ENCODE measurements at places on chromosomes 4 and X. TPM values are rescaled to one million over a fixed set of nuclear protein-coding genes. Genes with fewer than 3 reads are reported as not detected.
A peak's percentile ranks its signal among the peaks of the same experiment; 100 is the strongest.

The CSAG3 gene
- polyA plus RNA-seq: not detected

DNA sequence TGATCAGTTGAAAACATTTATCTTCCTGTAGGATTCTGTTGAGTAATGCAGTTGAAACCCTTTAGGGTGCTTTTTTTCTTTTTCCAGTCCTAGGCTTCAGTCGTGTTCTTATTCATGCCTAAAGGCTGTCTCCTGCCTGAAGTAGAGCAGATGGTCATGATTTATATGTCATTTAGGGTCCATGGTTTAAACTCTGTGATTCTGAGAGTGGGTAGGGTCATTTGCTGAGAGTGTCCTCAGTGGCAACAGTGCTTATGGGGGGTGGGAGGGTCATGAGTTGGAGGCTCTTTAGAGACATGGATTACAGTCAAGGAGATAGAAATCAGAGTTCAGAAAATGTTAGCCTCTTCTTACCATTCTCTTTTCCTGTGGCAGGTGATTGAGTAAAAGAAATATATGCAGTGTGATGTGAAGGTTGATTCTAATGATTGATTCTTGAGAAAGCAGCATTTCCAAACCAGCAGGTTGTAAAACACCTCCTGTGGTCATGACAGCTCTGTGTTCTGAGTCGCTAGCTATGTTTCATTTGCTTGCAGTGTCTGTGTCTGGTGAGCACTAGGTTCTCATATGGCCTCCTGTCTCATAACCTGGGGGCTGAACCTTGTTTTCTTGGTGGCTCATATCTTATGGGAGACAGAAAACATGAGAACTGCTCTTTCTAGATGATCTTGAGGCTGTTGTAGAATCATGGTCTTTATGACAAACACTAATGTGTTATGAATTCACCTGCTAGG, 60.4 kb downstream of the JADE1 start:
- no peak overlapping the region for H3K27ac ChIP-seq
- H3K4me3 ChIP-seq: no peak overlapping the region
- H3K4me1 ChIP-seq: peaks cover 12% of the 10 kb centered on the region
- H3K36me3 ChIP-seq: peaks cover 23% of the 10 kb centered on the region
- no peaks in the 10 kb centered on the region for H3K27me3 ChIP-seq

The PRR32 gene
- not detected for polyA plus RNA-seq

DNA sequence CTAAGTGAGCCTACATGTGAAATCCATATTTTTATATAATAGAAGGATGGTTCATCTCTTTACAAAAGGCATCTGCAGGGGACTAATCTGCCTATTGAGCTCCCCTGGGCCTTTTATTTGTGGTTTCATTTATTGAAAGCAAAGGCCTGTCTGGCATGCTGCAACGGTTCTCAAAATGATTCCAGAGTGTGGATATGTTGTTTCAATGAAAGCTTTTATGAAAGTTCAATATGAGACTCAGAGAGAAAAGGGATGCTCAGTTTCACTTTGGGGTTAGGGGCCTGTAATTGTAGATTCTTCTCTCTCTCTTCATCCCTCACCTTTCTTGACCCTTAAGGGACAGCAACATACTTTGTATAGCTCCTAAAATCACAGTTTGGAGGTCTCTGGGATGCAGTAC, 204.2 kb upstream of the CASK start:
- DNase-seq: no peak
- H3K36me3 ChIP-seq: no peaks in the 10 kb centered on the region
- peaks cover 2% of the 10 kb centered on the region for H3K27me3 ChIP-seq
- no peak overlapping the region for H3K4me3 ChIP-seq
- no peaks in the 10 kb centered on the region for H3K4me1 ChIP-seq
- H3K27ac ChIP-seq: no peak overlapping the region

DNA sequence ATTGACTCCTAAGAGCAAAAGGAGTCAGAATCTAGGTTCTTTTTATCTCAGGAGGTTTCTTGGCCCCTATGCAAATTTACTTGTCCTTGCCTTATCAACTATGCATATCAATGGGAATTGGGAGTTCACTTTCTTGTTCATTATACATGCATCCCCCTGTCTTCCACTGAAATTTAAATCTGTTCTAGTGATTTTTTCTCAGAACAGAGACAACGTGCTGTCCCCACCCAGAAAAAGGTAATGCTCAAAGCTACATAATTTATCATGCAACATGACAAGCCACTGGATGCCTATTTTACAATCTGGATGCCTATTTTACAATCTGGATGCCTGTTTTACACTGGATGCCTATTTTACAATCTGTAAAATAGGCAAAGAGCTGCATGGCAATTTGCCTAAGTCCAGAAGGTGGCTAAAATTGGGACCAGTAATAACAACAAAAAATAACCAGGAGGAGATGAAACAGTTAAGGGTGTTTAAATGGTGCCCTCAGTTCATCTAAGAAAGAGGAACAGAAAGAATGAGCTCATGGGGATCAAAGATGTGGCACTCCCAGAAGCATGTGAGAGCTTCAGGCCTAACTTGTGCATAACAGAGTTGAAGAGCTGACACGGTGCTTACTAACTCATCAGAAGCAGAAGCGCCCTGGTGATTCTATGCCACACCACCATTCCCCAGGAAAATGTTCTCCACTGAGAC, 537.8 kb upstream of the BOD1L1 start:
- H3K27ac ChIP-seq: no peak overlapping the region
- no peak overlapping the region for H3K4me3 ChIP-seq
- H3K27me3 ChIP-seq: no peaks in the 10 kb centered on the region

GRCh38 chr4:111535792-111536191, 609.5 kb upstream of the FAM241A start:
- no peaks in the 10 kb centered on the region for H3K36me3 ChIP-seq
- no peak for DNase-seq
- peaks cover 5% of the 10 kb centered on the region for H3K4me1 ChIP-seq
- H3K27ac ChIP-seq: no peak overlapping the region
- H3K4me3 ChIP-seq: no peak overlapping the region
- no peaks in the 10 kb centered on the region for H3K27me3 ChIP-seq

- no peaks in the 10 kb centered on the region for H3K27me3 ChIP-seq
- peaks cover 15% of the 10 kb centered on the region for H3K4me1 ChIP-seq
- H3K4me3 ChIP-seq: no peak overlapping the region
- no peaks in the 10 kb centered on the region for H3K36me3 ChIP-seq
Measured at GRCh38 chr4:113637363-113637762, 124.2 kb downstream of the CAMK2D start.

The SMIM14 gene
- 20.9 TPM for polyA plus RNA-seq

DNA sequence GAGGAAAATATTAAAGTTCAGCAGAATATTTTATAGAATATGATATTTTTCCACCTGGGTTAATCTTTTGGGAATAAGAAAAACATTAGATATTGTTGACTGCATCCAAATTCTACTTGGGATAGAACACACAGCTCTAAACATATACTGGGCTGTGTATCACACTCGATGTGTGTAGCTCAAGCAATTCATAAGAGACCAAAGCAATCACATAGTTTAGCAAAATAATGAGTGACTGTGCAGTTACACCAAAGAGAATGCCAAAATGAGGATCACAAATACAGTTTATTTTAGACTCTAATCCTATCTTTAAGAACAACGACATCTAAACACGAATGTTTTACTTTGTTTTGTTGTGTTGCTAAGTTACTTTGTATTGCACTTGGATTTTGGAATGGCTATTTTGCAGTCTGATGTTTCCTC, 101.2 kb downstream of the CBR4 start:
- H3K27ac ChIP-seq: no peak overlapping the region
- H3K4me3 ChIP-seq: no peak overlapping the region

DNA sequence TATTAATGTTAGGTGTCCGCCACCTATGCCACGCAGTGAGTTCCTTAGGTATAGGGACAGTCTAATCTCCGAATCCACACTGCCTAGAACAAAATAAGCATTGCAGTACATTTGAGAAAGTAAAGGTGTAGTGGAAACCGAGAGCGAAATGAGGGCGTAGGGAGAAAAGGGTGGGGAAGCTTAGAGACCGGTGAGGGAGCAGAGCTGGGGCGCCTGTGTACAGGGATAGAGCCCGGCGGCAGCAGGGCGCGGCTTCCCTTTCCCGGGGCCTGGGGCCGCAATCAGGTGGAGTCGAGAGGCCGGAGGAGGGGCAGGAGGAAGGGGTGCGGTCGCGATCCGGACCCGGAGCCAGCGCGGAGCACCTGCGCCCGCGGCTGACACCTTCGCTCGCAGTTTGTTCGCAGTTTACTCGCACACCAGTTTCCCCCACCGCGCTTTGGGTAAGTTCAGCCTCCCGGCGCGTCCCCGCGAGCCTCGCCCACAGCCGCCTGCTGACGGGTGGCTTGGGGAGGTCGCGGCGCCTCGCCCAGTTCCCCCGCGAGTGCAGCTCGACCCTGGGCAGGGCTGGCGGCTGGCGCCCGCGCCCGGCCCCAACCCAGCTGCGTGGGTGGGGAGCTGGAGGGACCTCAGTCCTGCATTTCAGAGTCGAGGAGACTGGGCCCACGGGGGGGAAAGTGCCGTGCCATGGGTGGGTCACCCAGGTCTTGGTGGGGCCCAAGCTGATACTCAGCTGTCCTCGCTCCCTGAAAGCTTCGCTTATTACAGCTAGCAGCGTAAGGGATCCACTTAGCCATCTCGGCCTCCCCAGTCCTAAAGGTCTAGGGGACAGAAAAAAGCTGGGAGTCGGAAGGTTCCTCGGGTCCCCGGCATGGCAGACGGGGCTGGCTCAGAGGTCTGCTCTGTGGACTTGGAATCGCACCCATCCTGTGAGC, at the start of gene ANXA3:
Gene ANXA3 (plus strand): TSS at position 351 of the 932 bp plus-strand sequence. CDS start 2,704 bp downstream, outside the sequence.
- H3K4me3 ChIP-seq: peak within 1 kb of the TSS; percentile 55
- DNase-seq: no peak
- H3K4me1 ChIP-seq: peaks cover 2% of the 10 kb centered on the region
- no peaks in the 10 kb centered on the region for H3K36me3 ChIP-seq
- H3K27me3 ChIP-seq: no peaks in the 10 kb centered on the region
- no peak within 1 kb of the TSS for H3K27ac ChIP-seq

- no peak overlapping the region for H3K4me3 ChIP-seq
- H3K36me3 ChIP-seq: no peaks in the 10 kb centered on the region
- no peak overlapping the region for H3K27ac ChIP-seq
- no peak for DNase-seq
Measured at GRCh38 chr4:78288327-78288726, 231.2 kb downstream of the FRAS1 start.

DNA sequence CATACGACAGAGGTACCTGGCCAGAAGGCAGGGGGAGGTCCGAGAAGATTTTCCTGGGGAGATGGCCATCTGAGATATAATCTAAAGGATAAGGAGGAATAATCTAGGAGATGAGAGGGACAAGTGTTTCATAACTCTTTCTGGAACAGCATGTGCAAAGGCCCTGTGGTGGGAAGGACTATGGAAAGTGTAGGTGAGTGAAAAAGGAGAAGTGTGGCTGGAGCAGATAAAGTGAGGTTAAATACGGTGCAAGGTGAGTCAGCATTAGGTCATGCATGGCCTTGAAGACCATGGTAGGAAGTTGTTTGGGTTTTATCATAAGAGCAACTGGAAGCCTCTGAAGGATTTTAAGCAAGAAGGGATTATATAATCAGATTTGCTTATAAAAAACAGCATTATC, 34.6 kb upstream of the MTM1 start:
- no peak for DNase-seq
- no peaks in the 10 kb centered on the region for H3K36me3 ChIP-seq
- no peak overlapping the region for H3K27ac ChIP-seq
- no peak overlapping the region for H3K4me3 ChIP-seq
